Bronchial epithelial cell (primary cell): ENCODE measurements at places on chromosomes 3 and 15. TPM values are rescaled to one million over a fixed set of nuclear protein-coding genes. Genes with fewer than 3 reads are reported as not detected.

The DNAH1 gene
- total RNA-seq = 0.79 and 1.2 TPM in 2 replicates

The ZNF148 gene
- total RNA-seq = 24.1 and 26.1 TPM in 2 replicates

The PPIB gene
- 667 and 1,074 TPM in 2 replicates for total RNA-seq

The OXTR gene
- 0.26 and 0.53 TPM in 2 replicates for total RNA-seq

The IL17RD gene
- total RNA-seq = 1.1 and 2.3 TPM in 2 replicates

The THRB gene
- total RNA-seq = 7.6 and 9.0 TPM in 2 replicates

The ARL14 gene
- 0.13 and 0.26 TPM in 2 replicates for total RNA-seq

The TGM4 gene
- under 0.01 TPM in 2 replicates for total RNA-seq

The GP9 gene
- not detected in 2 replicates for total RNA-seq

The RLBP1 gene
- total RNA-seq = not detected in 2 replicates

The PPP2R3A gene
- 4.2 and 6.1 TPM in 2 replicates for total RNA-seq

The FBXW12 gene
- not detected in 2 replicates for total RNA-seq

The HYAL1 gene
- 7.1 and 8.3 TPM in 2 replicates for total RNA-seq

The CAND2 gene
- total RNA-seq = 0.77 and 1.3 TPM in 2 replicates

The CCR9 gene
- not detected in 2 replicates for total RNA-seq

The RBP2 gene
- total RNA-seq = not detected in 2 replicates

The GPR62 gene
- total RNA-seq = not detected in 2 replicates

The ACAN gene
- not detected in 2 replicates for total RNA-seq

The TRPC1 gene
- 3.9 and 8.8 TPM in 2 replicates for total RNA-seq

The BNC1 gene
- total RNA-seq = 37.6 and 74.2 TPM in 2 replicates

The ATP2B2 gene
- not detected in 2 replicates for total RNA-seq

The CD80 gene
- total RNA-seq = not detected in 2 replicates

The PCOLCE2 gene
- total RNA-seq = 0.38 and 1.1 TPM in 2 replicates

The ABHD17C gene
- total RNA-seq = 25.9 and 30.5 TPM in 2 replicates

The CCDC54 gene
- total RNA-seq = not detected in 2 replicates
